ENCODE measurements at places on chromosomes 11 and 22.

DNA sequence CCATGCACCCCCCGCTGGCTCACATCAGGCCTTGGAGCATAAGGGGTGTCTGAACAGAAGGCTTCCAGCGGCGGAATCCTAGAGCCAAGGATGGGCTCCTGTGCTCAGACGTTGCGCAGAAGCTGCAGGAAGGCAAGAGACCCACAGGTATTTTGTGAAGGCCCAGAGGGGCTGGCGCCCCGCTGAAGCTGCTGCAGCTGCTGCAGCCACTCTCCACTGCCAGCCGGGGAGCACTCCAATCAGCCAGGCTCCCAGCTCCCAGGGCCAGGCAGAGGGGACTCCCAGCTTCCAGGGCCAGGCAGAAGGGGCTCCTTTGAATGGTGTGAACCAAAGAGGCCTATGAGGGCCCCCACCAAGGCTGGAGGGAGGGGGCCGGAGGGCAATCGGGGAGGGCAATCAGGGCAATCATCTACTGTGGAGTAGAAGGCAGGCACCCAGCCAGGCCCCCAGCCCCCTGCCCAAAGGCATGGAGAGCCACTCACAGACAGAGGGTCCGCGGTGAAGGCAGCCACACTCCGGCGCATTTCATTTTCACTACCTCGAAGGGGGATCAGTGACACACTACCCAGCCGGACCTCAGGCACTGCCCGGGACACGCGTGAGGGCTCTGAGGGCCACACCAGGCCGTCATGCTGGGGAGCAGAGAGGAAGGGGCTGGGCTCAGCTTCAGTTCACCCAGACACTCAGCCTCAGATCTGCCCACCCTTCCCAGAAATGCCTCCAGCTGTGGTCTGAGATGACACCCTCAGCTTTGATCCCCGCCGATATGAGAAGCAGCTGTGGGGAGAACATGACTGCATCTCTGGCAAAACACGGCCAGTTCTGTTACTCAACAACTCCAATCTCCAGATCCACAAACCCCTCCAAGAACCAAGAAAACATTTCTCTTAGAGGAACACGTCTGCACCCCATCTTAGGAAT lies 11.6 kb upstream of the PDE2A start:
- DNase-seq, result no peak

- no peak for DNase-seq
These were observed 49.2 kb upstream of the TIMP3 start for GRCh38 chr22:32752326-32752725.

- no peak for DNase-seq
These were observed 396.6 kb downstream of the NELL1 start for GRCh38 chr11:21066030-21066429.

DNA sequence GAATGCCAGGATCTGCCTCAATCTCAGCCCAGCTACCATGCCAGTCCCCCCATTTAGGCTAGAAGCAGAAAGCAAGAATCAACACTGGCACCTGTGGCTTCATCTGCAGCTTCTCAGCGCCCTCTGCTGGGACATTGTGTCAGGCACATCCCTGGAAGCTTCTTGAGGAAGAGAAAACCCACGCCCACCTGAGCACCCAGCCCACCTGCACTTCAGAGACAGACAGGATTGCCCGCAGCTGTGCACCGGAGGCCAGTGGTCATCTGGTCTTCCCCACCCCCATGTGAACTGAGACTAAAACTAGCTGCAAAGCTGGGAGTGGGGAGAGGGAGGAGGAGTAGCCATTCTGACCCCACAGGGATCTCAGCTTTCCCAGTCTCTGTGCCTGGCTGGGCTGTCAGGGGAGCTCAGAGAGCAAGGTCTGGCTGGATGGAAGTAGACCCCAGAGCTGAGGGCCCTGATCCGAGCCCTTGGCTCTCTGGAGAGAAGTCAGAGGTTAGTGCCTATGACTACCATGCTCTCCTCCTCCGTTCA lies 66.8 kb downstream of the FEZ1 start:
- no peak for DNase-seq

GRCh38 chr11:3340025-3340424 lies 38.9 kb downstream of the ZNF195 start:
- peak; percentile 21 for DNase-seq

DNA sequence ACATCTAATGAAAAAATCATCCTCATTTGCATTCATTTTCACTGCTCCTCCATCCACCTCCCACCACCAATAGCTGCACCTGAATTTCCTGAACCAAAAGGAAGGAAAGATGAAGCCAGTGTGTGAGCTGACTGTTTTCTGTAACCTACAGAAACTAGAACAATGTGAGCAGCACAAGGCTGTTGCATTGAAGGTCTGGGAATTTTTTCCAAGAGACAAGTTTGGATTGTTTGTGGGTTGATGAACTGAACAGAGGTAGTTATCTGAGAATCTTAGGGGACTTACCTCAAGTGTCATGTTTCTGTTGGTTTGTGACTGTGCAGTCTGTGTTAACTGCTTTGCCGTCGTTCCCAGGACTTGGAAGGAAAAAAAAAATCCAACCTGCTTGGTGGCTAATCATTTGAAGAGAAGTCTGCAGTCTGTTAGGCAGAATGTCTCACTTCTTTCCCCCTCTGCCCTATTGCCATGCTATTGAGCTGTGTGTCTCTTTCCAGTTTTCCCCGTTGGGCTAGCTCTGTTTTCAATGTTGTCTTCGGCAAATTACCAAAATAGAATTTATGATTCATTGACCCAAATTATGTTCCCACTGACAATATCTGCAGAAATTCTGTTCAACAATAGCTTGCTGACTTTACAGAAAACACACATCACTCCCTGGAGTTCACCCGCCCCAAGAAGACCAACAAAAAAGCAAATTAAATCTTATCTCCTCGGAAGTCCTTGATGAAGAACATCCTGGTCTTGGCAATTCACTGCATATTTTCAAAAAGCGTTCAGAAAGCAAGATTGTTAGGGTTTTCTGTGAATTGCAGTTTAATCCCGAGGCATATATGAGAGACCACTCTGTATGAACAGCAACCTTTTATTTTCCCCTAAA lies 76.0 kb downstream of the SC5D start:
- DNase-seq, result no peak

GRCh38 chr22:30832407-30832987 lies 136.1 kb downstream of the MORC2 start:
- no peak for DNase-seq

- no peak for DNase-seq
These were observed 24.0 kb downstream of the TSPAN18 start for GRCh38 chr11:44750551-44751465.

- no peak for DNase-seq
These were observed 61.7 kb downstream of the BRD1 start for GRCh38 chr22:49765951-49766350.

DNA sequence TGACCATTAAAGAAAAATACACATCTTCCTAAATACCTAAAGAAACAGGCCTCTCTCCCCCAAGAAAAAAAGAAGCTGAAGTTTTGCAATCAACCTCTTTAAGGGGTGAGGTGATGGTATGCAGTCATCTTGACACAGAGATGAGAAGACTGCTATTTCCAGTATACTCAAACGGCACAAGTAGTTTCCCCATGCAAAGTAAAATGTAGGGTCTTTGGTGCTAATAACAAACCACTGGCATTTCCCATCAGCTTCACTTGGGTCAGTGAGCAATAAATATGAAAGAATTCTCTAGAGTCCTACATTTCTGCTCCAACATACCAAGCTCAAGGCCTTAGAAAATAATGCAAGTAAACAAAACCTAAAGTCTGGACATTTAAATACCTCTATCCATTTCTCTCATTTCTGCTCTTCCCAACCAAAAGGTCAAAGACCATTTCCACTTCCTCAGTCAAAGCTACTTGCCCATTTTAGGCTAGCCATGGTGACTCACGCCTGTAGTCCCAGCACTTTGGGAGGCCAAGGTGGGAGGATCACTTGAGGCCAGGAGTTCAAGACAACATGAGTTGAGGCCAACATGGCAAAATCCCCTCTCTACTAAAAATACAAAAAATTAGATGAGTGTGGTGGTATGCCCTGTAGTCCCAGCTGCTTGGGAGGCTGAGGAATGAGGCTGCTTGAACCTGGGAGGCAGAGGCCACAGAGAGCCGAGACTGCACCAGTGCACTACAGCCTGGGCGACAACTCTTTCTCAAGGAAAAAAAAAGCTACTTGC lies 39.5 kb upstream of the CHRNA10 start:
- DNase-seq, result no peak

DNA sequence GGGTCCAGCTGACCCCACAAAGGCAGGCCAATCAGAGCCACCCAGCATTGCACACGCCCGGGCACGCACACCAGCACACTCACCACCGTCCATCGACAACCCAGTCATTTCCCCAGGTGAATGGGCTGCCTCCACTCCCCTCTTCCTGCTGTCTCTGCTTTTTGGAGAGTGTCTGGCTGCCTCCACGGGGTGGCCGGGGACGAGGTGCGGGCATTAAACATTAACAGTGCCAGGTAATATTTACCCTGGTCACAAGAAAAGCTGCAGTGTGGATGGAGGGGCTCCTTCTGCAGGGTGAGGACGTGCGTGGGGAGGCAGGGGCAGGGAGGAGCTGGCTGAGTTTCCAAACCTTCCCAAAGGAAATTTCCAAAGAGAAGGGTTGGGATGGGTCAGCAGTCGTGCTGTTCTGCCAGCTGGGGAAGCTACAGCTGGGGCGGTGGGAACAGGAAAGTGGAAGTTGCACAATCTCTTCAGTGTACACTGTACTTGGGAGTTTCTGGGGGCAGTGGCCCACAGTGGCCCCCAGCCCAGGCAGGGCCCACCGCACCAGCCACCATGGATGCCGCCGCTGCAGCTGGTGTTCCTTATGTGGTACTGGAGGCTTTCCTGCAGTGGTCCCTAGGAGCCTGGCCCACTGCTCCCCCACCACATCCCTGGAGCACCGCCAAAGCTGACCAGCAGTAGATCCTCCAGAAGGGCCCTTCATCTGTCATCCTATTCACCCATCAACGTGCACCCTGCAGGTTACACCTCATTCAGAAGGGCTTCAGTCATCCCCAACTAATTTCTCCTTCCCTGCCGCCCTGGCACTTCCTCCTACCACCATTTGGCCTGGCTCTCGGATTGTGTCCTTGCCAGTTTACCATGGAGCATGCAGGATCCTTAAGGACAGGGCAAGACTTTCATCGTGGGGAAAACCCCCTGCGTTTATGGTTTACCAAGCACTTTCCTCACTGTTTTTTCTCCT lies at the start of gene FXYD2:
FXYD2 (minus strand) TSS at position 174 of the 967 bp plus-strand sequence; CDS start at position 108, 66 bp downstream.
- no peak for DNase-seq

Data from T1000 (cell line).